ENCODE measurements at places on chromosomes 6 and 20.
A peak's percentile ranks its signal among the peaks of the same experiment; 100 is the strongest.

- DNase-seq: no peak
These were observed 13.3 kb upstream of the SOX12 start for GRCh38 chr20:312067-312466.

GRCh38 chr20:34368547-34368946 is 5.5 kb downstream of the ITCH start:
- no peak for DNase-seq

GRCh38 chr20:44074252-44075151 is 112.5 kb downstream of the JPH2 start:
- DNase-seq: no peak

GRCh38 chr20:31608251-31608945 is 3.3 kb downstream of the ID1 start:
- peak; percentile 91 for DNase-seq

DNA sequence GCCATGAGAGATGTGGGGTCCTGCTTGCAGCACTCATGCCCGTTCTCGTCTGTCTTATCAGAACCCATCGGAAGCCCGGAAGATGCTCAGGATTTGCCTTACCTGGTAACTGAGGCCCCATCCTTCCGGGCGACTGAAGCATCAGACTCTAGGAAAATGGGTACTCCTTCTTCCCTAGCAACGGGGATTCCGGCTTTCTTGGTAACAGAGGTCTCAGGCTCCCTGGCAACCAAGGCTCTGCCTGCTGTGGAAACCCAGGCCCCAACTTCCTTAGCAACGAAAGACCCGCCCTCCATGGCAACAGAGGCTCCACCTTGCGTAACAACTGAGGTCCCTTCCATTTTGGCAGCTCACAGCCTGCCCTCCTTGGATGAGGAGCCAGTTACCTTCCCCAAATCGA is 8.3 kb downstream of the PI16 start:
- peak; percentile 83 for DNase-seq

GRCh38 chr20:507761-508332 is 35.7 kb downstream of the CSNK2A1 start:
- no peak for DNase-seq

DNA sequence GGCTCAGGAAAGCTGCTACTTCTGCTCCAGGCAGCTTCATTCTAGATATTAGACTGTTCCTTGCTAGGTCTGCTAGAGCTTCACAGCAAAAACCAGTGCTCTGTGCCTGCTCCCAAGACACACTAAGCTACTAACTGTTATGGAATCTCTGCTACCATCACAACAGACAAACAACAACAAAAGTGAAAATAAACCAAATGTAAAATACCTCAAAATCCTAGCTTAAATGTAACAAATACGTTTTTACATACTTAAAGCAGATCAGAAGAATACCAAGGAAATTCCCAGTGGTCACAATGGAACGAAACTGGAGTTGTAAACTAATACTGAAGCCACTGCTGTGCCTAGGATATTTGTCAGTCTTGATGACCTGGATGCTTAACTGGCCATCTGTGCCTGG is 84.6 kb upstream of the EZR start:
- no peak for DNase-seq

DNA sequence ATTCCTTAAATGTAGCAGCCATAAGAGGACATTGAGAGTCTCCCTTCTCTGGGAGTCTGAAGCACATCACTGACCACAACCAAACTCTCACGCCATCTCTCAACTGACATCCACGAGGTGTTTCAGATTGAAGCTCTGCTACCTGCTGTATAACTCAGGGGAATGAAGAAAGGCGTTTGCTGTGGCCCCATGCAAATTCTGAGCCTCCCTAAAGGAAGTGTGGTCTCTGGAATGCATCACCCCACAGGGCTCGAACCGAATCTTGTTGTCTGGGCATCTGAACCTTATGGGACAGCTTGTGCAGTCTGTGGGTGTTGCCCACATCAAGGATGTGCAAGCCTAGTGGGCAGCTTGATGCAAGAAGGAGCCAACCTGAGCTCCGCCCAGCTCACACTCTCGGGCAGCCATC is 10.9 kb downstream of the PMEPA1 start:
- DNase-seq: no peak

GRCh38 chr6:44102527-44102926 is 24.7 kb downstream of the MRPL14 start:
- DNase-seq: no peak

- DNase-seq: peak; percentile 63
These were observed 242.9 kb downstream of the NRN1 start for GRCh38 chr6:5763871-5764270.

DNA sequence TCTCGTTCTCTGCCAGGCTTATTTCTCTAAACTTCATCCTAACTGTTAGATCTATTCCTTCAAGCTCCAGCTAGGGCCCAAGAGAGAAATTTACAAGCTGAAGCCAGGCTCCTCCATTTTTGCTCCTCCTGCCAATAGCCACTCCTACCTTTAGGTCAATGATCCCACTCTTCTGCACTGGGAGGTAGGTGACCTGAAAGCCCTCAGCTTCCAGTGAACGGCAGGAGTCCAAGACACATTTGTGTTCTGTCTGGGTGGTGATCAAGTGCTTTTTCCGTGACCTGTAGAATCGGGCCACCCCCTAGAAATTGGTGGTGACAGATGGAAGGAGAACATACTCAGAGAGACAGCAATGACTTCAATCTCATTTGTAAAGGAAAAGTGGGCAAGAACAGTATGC is 8.9 kb downstream of the NFS1 start:
- DNase-seq: no peak

GRCh38 chr6:26272171-26272637 is 92.8 kb upstream of the BTN3A2 start:
- no peak for DNase-seq

GRCh38 chr6:40798069-40798770 is 211.1 kb upstream of the LRFN2 start:
- peak; percentile 14 for DNase-seq

DNA sequence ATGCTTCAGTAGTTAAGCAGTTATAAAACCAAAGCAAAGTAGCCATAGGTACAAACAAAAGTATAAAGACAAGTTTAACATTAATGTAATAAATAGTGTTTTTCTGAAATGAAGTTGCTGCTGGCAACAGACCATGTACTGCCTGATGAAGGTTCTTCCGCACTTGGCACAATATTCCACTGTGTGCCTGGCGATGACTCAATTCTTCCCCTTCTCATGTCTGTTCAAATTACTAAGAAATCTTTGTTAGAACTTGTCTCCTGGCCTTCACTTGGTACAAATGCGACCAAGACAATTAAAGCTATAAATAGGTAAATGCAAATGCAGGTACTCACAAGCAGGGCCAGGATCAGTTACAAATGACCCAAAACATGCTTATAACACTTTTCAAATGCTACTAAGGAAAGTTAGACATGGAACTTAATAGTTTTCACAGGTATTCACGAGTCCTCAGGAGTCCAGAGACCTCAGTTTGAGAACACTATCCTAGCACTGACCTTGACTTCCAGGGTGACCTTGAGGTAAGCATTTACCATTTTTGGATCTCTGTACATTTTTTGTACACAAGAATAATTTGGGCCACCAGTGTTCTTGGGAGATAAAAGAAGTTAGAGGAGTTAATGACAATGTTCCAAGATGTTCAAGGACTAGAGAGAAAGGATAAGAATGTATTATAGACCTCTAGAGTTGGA is 8.1 kb upstream of the DDR1 start:
- no peak for DNase-seq

DNA sequence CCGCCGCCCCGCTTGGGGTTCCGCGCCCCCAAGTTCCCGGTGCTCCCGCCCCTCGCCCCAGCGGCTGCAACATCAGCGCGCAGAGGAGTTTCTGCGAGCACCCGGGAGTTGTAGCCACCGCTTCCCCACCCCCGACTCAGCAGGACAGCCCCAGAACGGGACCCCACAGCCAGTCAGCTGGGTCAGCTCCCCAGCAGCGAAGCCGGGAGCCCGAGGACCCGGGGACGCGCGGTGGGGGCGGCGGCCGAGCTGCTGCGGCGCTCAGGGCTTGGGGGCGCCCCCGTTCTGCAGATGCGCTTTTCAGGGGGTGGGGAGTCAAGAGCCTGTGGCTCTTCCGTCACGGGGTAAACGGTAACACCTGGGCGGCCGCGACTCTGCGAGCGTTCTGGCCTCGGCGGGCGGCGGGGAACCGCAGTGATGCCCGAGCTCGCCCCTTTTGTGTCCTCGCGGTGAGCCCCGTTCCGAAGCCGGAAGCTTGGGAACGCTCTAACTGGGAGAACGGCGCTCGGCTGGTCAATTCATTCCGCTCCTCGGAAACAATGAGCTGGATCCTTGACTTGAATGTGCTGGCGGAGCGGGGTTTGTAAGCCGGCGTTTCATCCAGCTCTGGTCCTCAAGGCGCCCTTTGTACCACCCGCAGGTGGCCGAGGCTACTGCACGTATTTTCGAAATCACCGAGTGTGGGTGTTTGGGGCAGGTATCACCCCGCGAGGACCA is 774 bp downstream of the PLEKHG1 start:
- no peak for DNase-seq

DNA sequence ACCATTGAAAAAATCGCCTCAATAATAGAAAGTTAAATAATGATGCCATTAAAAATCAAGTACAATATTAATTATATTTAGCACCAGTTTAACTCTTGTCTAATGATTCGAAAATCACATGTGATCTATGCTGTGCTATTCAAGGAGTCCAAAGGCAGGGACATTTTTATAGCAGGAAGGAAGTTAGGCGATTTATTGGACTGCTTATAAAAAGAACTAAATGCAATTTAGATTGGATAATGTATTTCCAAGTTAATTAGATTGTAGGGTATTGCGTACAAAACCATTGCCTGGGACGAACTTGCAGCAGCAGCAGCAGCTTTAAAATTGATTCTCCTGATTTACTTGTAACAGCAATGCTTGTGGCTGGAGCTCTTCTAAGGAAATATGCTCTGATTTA is 87.4 kb upstream of the TMEM181 start:
- no peak for DNase-seq

DNA sequence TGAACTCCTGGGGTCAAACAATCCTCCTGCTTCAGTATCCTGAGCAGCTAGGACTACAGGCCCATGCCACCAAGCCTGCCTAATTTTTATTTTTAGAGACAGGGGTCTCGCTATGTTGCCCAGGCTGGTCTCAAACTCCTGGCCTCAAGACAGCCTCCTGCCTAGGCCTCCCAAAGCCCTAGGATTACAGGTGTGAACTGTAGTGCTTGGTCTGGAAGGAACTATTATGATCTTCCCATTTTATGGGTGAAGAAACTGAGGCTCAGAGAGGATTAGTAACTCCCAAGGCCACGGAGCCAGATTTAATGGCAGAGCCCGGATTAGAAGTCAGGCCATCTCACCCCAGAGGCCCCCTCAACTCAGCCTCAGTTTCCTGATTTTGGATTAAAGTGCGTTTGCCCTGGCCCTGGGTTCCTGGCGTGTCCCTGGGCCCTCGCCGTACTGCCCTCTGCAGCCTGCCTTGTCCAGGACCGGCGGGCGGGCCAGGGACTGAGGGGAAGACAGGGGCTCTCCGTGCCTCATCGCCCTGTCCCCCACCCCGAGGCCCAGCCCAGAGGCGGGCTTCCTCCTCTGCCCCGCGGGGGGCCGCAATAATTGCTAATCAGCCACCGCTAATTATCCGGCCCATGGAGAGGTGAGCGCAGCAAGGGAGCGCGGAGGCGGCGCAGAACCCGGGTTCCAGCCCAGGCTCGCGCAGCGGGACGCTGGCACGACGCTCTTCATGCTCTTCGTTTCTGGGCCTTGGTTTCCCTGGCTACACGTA is 34.9 kb downstream of the CD40 start:
- DNase-seq: no peak

DNA sequence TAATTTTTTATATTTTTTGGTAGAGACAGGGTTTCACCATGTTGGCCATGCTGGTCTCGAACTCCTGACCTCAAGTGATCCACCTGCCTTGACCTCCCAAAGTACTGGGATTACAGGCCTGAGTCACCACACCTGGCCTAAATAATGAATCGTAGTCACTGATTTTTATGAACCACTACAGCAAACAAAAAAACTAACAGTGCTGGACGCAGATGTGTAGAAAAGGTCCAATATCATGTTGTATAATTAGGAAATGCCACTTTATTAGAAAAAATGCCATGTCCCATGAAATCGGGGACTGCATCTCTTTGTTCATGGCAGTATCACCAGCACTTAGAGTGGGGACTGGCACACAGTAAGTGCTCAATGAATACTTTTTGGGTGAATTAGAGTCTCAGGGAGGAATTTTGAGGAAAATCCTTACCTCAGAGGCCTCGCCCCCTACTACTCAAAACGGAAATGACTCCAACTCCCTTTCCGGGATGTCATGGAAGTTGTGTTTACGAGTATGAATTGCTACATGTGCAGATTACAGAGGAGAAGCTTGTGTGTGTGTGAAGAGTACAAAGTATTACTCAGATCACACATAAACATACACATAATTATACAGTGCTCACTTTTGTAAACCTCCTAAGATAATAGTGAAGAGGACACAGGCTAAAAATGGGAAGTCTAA is 43.6 kb upstream of the FAM50B start:
- DNase-seq: no peak

GRCh38 chr6:122289762-122290539 is 109.5 kb upstream of the HSF2 start:
- DNase-seq: no peak

DNA sequence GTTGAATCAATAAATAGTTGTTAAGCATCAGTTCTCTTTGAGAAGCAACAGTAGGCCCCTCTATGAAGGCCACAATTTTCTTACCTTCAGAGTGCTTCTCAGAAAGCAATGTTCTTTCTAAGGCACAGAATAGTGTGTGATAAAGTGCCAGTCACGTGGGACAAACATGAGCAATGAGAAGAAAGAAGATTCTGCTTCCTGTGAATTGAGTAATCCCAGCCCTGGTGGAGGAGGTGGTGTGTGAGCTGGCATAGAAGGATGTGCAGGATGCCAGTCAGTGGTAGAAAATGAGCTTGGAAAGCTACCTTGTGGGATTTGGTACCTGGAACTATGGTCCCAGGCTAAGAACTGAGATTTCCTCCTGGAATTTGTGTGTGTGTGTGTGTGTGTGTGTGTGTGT is 21.7 kb downstream of the KIZ start:
- DNase-seq: no peak

DNA sequence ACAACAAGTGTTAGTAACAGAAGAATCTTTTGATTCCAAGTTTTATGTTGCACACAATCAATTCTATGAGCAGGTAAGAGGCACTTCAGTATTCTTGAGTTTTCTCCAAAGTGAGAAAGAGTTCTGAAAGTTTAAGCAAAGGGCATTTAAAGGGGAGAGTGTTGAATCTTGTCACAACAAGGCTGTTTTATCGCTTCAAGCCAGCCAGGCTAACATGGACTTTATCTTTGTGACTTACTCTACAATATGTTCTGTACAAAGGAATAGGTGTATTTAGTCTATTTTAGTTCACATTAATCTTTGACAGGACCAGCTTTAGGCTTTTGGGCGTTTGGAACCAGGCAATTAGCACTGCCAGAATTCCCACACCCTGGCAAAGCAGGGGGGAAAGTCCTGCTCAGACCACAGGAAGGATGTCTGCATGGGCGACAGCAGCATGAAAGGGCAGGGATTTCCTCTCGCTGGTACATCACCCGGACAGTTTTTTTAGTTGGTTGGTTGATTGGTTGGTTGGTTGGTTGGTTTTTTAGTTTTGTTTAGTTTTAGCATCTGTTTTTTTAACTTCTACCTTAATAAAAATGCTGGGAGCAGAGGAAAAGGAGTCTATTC is 395.4 kb upstream of the SOX4 start:
- DNase-seq: no peak

- no peak for DNase-seq
These were observed 1.2 kb downstream of the SLC17A3 start for GRCh38 chr6:25872814-25873213.
